ENCODE measurements at places on chromosomes 2 and 18.
A peak's percentile ranks its signal among the peaks of the same experiment; 100 is the strongest.

DNA sequence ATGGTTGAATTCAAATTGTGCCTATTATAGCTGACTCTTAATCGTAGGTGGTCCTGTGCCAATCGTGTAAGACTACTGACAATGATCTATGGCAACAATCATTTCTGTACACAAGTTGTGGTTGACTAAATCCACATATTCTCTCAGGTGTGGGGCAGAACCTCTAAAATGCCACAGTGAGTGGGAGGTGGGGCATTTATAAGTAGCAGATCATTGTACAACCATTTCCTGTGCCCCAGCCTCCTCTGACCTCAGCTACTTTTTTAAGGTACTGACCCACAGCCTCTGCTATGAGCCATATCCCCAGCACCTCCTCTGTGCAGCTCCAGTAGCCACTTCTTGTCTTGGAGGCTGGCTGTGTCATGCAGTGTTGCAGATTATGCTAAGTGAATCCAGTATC, 48.6 kb upstream of the RAPH1 start:
- DNase-seq, result peak; percentile 68

GRCh38 chr2:230564805-230565779, 147.6 kb upstream of the CAB39 start:
- peak; percentile 49 for DNase-seq

- DNase-seq, result no peak
These were observed 39.7 kb upstream of the SEMA4C start for GRCh38 chr2:96909611-96910021.

GRCh38 chr2:149205143-149205542, 125.2 kb upstream of the LYPD6 start:
- no peak for DNase-seq

DNA sequence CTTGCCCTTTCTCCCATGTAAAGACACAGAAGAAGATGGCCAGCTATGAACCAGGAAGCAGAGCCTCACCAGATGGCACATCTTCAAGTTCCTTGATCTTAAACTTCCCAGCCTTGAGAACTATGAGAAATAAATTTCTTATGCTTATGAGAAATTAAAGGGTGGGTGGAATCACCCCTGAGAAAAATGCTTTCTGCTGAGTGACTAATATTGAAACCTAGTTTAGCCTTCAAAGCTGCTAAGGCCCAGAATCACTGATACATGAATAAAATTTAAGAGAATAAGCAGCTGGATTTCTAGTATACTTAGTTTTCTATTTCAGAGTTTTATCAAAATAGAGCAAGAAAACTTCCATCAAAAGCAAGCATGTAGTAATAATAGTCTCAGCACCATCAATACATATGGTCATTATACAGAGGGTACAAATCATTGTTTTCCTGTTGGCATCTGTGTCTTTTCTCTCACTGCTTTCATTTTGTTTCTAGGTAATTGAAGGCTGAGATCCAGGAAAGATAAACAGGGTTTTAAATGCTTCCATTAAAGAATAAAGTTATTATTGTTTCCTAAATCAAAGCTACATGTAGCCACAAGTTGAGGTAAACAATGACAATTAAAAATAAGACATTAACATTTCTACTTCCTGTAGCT, 53.3 kb upstream of the COL5A2 start:
- DNase-seq, result no peak

GRCh38 chr2:161238265-161238559, 70.0 kb upstream of the PSMD14 start:
- DNase-seq, result no peak

DNA sequence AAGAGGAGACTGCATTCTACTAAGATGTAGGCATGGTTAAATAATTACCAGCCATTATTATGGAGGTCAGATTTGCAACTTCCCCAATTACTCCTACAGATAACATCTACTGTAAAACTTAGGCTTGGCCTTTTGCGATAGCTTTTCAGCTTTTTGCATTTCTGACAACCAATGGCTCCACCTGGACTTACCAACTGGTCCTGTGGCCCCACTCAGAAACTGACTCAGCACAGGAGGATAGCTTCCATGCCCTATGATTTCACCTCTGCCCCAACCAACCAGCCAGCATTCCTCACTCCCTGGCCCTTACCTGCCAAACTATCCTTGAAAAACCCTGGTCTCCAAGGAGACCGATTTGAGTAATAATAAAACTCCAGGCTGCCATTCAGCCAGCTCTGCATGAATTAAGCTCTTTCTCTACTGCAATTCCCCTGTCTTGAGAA, 28.2 kb downstream of the TUBB6 start:
- DNase-seq, result no peak

- DNase-seq, result no peak
These were observed 18.4 kb downstream of the SOX11 start for GRCh38 chr2:5710615-5711014.

- no peak for DNase-seq
These were observed 185.1 kb downstream of the SCG2 start for GRCh38 chr2:223416815-223417610.

GRCh38 chr2:128786316-128786715, 467.6 kb upstream of the HS6ST1 start:
- DNase-seq, result no peak

- no peak for DNase-seq
These were observed 10.6 kb downstream of the CNDP1 start for GRCh38 chr18:74544898-74545297.

DNA sequence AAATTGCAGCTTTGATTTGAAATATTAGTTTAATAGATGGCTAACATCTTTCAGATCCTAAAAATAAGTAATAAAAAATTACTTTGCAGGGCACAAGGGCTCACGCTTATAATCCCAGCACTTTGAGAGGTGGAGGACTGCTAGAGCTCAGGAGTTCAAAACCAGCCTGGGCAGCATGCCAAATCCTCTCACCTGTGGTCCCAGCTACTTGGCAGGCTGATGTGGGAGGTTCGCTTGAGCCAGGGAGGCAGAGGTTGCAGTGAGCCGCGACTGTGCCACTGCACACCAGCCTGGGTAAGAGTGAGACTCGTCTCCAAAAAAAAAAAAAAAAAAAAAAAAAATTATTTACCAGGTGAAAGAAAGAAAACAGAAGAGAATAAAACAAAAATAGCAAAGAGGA, 449.8 kb downstream of the NRXN1 start:
- no peak for DNase-seq

GRCh38 chr2:227256605-227257004, 68.4 kb upstream of the MFF start:
- no peak for DNase-seq

DNA sequence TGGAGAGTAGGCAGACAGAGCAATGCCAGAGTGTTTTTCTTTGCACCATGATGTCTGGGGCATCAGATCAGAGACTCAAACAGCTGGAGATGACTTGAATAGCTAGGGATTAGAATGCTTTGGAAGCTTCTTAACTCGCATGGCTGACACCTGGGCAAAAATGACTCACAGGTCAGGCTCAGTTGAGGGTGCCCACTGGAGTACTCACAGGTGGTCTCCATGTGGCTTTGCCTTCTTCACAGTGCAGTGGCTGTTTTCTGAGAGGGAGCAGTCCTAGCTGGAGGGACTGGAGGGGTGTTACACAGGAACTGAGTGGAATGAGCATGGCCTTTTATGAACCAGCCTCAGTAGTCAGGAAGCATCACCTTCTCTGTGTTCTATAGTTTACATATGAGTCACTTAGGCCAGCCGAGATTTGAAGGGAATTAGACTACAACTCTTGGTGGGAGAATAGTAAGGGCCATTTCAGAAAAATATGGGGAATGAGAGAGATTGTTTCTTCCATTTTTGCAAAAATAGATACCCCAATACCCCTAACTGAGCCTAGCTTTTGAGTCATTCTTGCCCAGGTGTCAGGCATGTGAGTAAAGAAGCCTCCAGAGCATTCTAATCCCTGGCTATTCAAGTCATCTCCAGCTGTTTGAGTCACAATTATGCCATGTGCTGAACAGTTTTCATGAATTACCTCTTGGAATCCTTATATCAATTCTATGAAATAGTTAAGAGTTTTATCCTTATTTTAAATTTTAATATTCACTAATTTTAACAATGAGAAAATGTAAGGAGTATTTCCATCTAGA, 7.1 kb upstream of the PPP1R1C start:
- DNase-seq, result no peak

GRCh38 chr2:6784291-6784690, 81.4 kb downstream of the CMPK2 start:
- DNase-seq, result no peak

GRCh38 chr2:99842451-99842850, 299.9 kb downstream of the AFF3 start:
- no peak for DNase-seq

DNA sequence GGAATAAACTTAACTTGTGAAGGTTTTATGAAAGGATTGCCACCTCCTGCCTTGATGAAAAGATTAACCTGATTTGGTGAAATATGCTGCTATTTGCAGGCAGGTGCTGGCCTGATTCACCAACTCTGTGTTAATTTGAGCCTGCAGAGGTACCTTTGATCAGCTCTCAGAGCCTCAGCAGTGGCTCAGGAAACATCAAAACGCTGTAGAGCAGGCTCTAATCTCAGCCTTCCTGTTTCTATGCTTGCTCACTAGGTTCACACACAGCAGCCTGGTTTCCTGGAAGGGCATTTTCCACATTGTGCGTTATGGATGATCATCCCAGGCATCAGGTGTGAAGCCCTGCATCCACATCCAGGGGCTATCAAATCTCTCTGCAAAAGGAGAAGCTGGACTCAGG, 16.9 kb downstream of the TGIF1 start:
- no peak for DNase-seq

DNA sequence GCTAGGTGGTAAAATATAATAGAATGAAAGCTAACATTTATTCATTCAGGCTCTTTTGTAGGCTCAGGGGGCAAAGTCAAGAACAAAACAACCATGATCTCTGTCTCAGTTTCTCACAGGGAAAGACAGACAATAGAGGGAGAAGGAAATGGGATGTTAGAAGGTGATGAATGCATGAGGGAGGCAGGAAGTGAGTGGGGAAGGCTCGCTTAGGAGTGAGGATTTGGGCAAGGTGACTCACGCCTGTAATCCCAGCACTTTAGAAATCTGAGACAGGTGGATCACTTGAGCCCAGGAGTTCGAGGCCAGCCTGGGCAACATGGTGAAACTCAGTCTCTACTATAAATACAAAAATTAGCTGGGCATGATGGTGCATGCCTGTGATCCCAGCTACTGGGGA, 88.4 kb downstream of the CTIF start:
- DNase-seq, result peak; percentile 44

DNA sequence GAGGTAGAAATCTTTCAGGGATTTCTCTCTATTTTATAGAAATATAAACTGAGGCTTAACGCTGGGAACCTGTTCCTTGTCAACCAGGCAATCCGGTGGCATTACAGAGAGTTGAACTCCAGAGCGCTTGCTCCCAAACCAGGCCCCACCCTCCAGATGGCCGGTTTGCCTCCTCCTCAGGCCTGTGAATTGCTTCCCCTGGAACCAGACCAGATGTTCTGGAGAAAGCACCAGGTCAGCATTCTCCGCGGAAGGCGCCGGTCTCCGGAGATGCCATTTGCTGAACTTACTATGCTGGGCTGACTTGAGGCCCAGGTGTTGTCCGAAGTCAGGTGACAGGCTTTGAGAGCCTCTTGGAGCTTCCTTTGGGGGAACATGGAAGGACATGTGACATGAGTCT, 17.2 kb downstream of the TNP1 start:
- DNase-seq, result no peak

DNA sequence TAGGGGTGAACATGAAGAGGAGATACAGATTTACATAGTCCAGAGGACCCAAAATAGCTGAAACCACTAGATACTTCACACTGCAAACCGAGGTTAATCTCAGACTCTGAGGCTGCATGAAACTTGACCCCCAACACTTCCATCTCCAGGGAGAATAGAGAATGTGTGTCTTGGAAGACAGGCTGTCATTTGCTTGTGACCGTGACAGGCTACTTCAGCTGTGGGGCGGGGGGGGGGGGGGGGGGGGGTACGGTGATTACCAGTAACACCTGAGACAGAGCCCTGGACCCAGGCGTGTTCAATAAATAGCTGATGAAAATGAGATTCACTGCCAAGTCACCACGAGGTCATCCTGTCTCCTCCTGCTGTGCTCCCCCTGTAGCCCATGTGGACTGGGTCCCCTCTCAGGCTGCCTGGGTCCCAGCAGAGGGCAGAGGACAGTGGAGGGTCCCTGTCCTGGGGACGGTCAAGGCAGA, 5.7 kb upstream of the KLHL29 start:
- no peak for DNase-seq

GRCh38 chr18:72612894-72613533, 68.9 kb upstream of the CBLN2 start:
- DNase-seq, result no peak

DNA sequence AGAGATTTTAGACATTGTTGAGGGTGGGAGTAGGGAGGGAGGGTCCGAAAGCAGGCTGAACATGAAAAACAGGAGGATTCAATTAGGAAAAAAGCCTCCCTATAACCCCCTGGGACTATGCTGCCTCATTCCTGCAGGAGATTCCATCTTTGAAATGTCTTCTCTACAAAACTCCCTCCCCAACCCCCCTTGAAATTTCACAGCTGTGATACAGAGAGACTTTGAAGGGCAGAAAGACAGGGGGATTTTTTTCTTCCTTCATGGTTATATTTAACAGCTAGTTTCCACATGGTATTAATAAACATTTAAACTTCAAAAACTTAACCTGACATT, 57.6 kb downstream of the TRIB2 start:
- peak; percentile 89 for DNase-seq

DNA sequence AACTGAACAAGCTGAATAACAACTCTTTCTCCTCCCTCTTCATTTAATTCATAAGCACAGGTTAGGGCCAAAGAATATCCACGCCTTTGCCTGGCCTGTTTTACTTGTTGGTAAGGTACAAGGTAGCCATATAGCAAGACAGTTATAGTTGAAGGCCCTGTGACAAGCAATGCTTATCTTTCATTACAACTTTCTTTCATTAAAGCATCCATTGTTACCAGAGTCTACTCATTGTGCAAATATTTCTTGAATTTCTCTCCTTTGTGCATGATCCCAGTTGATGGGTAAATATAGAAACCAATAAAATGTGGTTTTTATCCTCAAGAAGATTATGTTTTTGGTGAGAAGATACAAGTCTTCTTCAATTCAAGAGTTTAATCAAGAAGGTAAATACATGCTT, 140.2 kb downstream of the UBE2E3 start:
- DNase-seq, result peak; percentile 28

DNA sequence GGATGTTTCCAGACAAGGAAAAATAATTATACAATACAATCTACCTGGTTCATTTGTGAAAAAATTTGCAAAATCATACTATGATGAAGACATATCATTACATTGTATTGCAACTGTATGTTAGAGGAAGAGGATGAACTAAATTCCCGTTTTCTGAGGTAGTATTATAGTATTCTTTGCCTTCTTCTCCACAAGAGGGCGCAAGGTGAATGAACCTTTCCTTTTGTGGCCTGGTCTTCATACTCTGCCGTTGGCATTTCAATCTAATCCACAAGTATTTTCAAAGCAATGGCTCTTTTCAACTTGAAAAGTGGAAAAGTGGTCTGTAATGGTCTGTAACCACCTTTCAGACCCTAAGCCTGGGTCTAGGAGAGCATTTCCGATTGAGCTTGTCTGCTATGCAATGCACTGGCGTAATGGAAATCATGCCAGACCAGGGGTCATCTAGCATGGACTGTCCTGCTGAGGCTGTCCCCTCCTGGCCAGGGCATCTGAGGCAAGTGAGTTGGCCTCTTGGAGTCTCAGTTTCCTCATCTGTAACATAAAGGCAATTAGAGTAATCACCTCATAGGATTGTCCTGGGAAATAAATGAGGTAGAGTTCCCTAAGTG, 30.8 kb upstream of the ZNF396 start:
- peak; percentile 66 for DNase-seq

All from fibroblast of skin of right quadriceps (primary cell).